ENCODE measurements at places on chromosomes 5 and 9.
A peak's percentile ranks its signal among the peaks of the same experiment; 100 is the strongest.

- peak; percentile 91 for DNase-seq
Observed at GRCh38 chr5:149381986-149382338, 2.9 kb upstream of the IL17B start.

GRCh38 chr5:93883459-93883858 is 142.1 kb upstream of the POU5F2 start:
- no peak for DNase-seq

DNA sequence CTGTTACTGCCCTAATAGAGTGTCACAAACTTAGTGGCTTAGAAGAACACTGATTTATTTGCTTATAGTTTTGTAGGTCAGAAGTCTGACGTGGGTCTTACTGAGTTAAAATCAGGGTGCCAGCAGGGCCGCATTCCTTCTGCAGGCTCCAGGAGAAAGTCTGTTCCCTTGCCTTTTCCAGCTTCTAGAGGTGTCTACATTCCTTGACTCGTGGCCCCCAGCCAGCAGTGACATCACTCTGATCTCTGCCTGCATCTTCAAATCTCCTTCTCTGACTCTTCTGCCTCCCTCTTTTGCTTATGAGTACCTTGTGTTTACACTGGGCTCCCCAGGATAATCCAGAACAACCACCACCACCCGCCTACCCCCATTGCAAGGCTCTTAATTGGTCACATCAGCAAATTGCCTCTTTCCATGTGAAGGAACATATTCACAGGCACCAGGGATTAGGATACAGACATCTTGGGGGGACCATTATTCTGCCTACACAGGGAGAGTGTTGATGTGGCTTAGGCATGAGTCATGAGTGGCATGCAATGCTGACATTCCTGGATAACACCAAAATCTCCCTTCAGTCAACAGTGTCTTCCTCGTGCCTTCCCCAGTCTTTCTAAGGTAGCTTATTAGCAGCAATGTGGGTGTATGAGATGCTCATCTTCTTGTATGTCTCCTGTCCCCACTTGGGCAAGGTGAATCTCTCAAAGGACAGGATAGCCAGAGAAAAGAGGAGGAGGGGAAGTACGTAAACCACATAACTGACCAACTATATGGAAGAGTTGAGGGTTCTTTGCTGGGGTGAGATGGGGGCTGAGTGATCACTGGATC is 24.4 kb downstream of the CYFIP2 start:
- DNase-seq: no peak

- DNase-seq: no peak
Observed at GRCh38 chr5:37565062-37565670, 186.0 kb downstream of the WDR70 start.

- DNase-seq: no peak
Observed at GRCh38 chr9:130237763-130238524, 27.6 kb upstream of the HMCN2 start.

DNA sequence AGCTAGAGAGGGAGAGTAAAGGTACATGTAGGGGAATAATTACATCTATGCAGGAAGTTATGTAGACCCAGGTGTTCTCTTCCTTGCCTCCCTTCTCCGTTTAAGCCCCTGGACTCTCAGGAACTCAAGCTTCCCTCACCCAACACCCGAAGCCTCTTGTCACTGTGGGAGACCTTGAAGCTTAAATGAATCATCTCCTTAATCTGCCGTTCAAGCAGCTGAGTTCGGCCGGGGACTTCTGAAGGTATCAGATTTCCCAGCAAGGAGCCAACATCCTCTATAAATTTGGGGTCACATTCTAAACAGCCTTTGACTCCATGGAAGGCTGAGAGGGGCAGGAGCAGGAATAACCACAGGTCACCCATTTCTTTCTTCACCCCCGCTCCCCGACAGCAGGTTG is 412 bp downstream of the IZUMO3 start:
- no peak for DNase-seq

GRCh38 chr5:130479045-130479804 is 575.0 kb downstream of the CHSY3 start:
- no peak for DNase-seq

Measured in sciatic nerve (tissue), 2 donors.